ENCODE measurements at places on chromosomes 5 and 9. TPM values are rescaled to one million over a fixed set of nuclear protein-coding genes. Genes with fewer than 3 reads are reported as not detected.

The AHRR gene
- total RNA-seq, result 86.8 TPM

The IDNK gene
- total RNA-seq, result 12.4 TPM

The PFN3 gene
- not detected for total RNA-seq

The DPYSL3 gene
- 185 TPM for total RNA-seq

The INSL4 gene
- total RNA-seq, result not detected

The APC gene
- total RNA-seq, result 80.3 TPM

The PCSK1 gene
- 0.15 TPM for total RNA-seq
